ENCODE measurements at places on chromosomes 13 and 19.

DNA sequence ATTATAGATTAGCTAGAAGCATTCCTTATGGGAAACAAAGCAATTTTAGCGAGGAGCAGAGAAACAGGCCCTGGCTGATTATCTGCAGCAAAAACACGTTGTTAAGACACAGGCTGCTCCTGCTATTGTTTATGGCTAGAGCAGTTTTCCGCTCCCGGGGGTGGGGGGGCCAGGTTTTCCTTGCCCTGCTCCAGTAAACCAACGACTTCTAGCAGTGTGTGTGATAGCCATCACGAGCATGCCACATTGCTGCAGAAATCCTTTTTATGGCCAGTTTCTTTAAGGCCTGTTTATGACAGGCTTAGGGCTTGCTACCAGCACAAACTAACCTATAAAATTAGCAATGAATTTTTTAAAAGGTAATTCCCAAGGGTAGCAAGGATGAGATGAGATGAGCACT is 18.4 kb upstream of the IL17D start:
- DNase-seq = no peak

DNA sequence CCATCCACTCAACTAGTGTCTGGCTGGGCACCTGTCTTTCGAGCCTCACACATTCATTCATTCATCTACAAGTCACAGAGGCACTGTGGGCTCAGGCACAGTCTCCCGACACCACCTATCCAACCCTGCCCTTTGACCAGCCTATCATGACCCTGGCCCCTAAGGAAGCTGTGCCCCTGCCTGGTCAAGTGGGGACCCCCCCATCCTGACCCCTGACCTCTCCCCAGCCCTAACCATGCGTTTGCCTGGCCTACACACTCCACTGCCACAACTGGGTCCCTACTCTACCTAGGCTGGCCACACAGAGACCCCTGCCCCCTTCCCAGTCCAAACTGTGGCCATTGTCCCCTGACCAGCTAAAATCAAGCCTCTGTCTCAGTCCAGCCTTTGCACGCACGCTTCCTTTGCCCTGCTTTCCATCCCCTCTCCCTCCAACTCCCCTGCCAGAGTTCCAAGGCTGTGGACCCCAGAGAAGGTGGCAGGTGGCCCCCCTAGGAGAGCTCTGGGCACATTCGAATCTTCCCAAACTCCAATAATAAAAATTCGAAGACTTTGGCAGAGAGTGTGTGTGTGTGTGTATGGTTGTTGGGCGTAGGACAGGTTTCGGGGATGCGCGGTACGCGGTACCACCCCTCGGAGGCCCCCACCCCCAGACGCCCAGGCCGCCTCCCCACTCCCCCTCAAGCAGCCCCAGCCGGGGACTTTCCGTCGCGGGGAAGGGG is 404 bp upstream of the IL27RA start:
- no peak for DNase-seq

DNA sequence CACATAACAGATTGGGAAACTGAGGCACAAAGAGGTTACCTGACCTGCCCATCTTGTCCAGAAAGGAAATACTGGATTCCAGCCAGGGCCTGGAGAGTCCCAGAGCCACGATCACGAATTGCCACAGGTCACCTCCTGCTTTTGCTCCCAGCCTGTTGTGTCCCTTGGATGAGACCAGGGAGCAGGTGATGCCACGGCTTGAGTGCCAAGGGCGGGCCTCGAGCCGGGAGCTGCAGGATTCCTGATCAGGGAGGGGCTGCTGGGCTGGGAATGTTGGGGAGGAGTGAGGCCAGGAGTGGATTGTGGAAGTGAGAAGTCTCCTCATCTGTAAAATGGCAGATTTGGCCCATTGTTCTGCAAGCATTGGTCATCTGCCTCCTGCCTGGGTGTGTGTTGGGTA is 29.4 kb downstream of the DNM2 start:
- DNase-seq = no peak

GRCh38 chr19:18107235-18107634 is 9.7 kb downstream of the MAST3 start:
- DNase-seq = no peak

- DNase-seq = peak; percentile 71
Observed at GRCh38 chr19:17075864-17076542, 426 bp downstream of the MYO9B start.

GRCh38 chr13:37094840-37095239 is 10.6 kb downstream of the CSNK1A1L start:
- no peak for DNase-seq

DNA sequence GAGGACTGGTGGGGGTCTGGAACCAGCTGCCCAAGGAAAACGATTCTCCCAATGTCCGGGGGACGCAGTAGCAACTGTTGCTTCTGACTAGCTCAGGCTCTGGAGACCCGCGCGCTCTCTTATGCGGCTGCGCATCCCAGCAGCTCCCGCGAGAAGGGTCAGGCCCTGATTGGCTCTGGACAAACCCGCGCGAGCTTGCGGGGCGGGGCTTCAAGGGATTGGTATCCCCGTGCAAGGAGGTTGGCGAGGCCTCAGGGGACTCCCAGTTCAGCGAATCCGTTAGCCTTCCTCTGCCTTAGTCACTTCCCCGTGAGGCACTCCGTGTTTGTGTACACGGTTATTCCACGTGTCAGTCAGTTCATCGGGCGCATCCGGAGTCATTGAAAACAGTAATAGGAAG is 20.2 kb downstream of the SIGLECL1 start:
- DNase-seq = no peak

GRCh38 chr13:51155776-51156515 is 44.9 kb upstream of the C13orf42 start:
- DNase-seq = no peak

- DNase-seq = no peak
Observed at GRCh38 chr19:44875666-44876451, 15.2 kb upstream of the TOMM40 start.

GRCh38 chr13:90091611-90092010 is 1255.9 kb upstream of the MIR17HG start:
- no peak for DNase-seq

- no peak for DNase-seq
Observed at GRCh38 chr13:40233731-40234195, 432.7 kb downstream of the FOXO1 start.

DNA sequence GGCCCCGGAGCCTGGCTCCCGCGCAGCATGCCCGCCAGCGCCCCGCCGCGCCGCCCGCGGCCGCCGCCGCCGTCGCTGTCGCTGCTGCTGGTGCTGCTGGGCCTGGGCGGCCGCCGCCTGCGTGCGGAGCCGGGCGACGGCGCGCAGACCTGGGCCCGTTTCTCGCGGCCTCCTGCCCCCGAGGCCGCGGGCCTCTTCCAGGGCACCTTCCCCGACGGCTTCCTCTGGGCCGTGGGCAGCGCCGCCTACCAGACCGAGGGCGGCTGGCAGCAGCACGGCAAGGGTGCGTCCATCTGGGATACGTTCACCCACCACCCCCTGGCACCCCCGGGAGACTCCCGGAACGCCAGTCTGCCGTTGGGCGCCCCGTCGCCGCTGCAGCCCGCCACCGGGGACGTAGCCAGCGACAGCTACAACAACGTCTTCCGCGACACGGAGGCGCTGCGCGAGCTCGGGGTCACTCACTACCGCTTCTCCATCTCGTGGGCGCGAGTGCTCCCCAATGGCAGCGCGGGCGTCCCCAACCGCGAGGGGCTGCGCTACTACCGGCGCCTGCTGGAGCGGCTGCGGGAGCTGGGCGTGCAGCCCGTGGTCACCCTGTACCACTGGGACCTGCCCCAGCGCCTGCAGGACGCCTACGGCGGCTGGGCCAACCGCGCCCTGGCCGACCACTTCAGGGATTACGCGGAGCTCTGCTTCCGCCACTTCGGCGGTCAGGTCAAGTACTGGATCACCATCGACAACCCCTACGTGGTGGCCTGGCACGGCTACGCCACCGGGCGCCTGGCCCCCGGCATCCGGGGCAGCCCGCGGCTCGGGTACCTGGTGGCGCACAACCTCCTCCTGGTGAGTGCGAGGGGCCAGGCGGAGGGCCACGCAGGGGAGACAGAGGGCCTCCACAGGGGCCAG is at the start of gene KL:
KL (plus strand) TSS at position 10 of the 909 bp plus-strand sequence; CDS start at position 28, 18 bp downstream.
- peak; percentile 64 for DNase-seq

DNA sequence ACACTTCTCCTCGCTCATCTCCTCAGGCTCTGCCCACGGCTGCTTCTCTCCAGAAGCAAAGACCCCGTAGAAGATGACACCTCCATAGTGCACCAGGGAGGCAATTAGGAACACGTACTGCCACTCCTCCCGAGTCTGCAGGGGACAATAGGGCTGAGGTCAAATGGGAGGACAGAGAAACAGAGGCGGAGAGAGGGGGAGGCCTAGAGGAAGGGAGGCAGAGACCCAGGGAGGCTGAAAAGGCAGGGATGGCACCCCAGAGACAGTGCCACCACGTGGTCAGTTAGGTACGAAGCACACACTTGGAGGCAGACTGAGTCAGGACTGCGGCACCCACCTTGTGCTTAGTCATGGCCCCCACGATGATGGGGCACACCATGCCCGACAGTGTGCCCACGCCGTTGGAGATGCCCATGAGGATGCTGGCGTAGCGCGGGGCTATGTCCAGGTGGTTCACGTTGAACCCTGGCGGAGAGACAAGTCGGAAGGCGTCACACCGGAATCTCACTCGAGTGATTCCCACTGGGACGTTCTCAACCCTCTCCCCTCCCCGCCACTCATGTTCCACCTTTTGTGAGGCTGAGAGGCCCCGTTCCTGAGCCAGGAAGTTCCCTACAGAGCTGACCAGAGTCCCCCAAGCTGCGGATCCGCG is 5.6 kb downstream of the GFY start:
- DNase-seq = no peak

GRCh38 chr13:99982731-99983498 is 1.3 kb downstream of the ZIC2 start:
- no peak for DNase-seq

- no peak for DNase-seq
Observed at GRCh38 chr13:107456431-107456830, 758.9 kb downstream of the LIG4 start.

DNA sequence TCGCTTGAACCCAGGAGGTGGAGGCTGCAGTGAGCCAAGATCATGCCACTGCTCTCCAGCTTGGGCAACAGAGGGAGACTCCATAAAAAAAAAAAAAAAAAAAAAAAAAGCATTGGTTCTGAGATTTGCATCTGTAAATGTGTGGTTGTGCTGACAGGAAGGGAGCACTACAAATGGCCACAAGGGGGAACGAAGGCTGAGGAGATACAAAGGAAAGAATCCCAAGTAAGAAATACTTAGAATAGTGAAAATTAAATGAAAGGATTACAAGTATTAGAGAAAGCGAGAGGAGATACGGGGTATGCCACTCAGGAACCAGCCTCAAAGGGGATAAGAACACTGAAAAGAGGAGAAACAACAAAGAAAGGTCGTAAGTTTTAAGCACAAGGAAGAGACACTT is 284.9 kb downstream of the KLF12 start:
- no peak for DNase-seq
